ENCODE measurements at places on chromosomes 2 and 18.

GRCh38 chr2:159753797-159754196, 41.5 kb downstream of the MARCHF7 start:
- H3K4me3 ChIP-seq: no peak overlapping the region
- peaks cover 38% of the 10 kb centered on the region for H3K4me1 ChIP-seq
- peaks cover 60% of the 10 kb centered on the region for H3K36me3 ChIP-seq
- no peak for DNase-seq

DNA sequence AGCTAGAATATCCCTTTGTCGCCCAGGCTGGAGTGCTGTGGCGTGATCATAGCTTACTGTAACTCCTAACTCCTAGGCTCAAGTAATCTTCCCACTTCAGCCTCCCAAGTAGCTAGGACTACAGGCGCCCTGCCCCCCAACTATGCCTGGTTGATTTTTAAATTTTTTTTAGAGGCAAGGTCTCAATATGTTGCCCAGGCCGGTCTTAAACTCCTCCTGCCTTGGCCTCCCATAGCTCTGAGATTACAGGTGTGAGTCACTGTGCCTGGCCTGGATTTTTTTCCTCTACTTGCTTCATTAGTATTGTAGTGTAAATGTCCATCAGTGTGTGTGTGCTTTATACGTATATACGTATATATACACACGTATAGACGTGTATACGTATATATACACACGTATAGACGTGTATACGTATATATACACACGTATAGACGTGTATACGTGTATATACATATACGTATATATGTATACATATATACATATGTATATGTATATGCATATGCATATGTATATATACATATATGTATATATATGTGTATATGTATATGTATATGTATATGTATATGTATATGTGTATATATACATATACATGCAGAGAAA, 124.4 kb downstream of the DIS3L2 start:
- no peak for DNase-seq
- H3K4me1 ChIP-seq: peaks cover 8% of the 10 kb centered on the region
- no peak overlapping the region for H3K27ac ChIP-seq

DNA sequence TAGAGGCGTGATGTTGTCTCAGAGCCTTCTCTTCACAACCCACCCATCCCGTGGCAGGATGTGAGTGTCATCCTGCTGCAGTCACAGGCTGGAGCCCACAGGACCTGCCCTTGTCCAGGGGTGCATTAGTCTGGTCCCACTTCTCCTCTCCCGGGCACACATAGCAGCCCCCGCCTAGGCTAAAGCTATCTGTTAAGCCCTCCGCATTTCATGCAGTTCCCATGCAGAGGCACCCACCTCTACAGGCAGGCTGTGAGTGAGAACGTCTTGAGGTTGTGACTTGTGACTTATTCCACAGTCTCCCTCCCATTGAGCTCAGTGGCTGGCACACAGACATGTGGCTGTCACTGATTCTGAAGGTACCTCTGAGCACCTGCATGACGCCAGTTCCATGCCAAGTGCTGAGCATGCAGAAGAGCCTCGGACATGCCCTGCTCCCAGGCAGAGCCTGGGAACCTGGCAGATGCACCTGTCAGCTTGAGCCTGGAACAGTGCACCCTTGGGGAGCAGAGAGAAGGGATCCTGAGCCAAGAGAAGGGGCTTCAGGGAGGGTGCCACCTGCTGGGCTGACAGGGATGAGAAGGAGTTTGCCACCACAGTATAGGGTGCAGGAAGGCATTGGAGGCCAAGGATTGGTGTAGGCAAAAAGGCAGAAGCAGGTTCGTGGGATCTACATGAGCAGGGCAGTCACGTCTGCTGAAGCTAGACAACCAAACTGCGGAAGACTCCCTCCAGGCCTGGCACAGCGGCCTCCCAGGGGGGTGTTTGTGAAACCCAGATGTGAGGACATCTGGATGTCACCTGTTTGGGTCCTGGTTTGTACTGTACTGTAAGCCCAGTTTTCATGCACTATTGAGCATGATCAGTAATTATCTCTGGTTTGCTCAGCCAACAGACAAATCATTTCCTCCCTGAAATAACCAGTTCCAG, 213.6 kb downstream of the GLI2 start:
- H3K4me3 ChIP-seq: no peak overlapping the region
- H3K27ac ChIP-seq: no peak overlapping the region
- no peaks in the 10 kb centered on the region for H3K36me3 ChIP-seq
- DNase-seq: no peak
- no peaks in the 10 kb centered on the region for H3K27me3 ChIP-seq
- no peaks in the 10 kb centered on the region for H3K4me1 ChIP-seq

DNA sequence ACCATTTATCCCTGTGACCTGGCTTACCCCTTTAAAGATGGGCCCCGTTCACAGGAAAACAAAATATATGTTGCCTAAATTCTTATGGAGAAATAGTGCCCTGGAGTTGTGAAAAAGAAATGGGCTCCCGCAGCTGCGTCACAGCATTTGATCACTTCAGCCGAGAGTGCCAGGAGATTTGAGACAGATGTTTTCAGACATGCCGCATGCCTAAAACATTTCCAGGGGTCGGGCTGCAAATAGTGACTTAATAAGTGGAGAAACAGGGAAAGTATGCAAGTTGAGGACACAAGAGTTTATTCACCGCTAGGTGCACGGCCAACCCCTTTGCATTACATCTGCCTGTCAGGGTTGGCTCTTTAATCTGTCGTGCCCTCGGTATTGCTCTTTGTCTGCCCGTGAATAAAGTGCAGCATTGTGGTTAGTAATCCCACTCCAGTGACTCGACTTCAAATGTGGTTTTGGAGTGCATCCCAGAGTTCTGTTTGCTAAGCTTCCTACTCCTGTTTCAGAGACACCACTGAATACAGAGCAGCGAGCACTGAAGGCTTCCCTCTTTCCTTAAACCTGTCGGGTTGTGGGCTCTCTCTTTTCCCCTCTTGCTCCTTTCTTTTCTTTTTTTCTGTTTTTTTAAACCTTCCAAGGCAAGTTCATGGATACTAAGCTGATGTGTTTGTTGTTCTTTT, 187.5 kb downstream of the LTBP1 start:
- H3K27me3 ChIP-seq: no peaks in the 10 kb centered on the region
- peak overlapping the region; percentile 7 for H3K4me3 ChIP-seq
- H3K36me3 ChIP-seq: no peaks in the 10 kb centered on the region
- peak; percentile 48 for DNase-seq

DNA sequence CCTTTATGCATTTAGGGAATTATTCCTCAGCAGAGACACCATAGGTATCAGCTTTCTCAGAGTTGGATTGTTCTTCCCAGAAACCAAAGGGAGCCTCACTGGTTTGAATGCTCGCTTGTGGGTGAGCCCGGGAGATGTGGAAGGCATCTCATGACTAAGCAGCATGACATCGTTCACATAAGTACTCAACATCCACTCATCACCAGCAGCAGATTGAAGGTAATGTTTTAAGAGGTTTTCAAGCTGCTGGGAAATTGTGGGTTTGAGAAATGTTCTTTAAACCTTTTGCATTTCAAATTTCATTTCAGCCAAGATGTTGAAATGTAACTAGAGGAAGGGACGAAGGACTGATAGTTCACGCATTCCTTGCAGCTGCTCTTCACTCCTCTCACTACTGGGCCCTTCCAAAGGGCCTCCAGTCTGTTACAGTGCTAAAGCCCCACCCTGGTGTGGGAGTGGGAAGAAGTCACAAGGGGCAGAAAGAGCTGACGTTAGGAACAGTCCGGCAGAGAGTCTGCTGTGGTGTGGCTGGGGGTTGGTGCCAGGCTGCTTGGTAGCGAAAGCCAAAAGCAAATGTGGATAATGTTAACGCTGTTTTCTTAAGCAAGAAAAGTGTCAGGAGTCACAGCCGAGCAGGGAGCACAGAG, 324.5 kb upstream of the EPHA4 start:
- no peaks in the 10 kb centered on the region for H3K27me3 ChIP-seq
- H3K4me1 ChIP-seq: no peaks in the 10 kb centered on the region
- H3K27ac ChIP-seq: peak overlapping the region; percentile 13
- DNase-seq: peak; percentile 28

DNA sequence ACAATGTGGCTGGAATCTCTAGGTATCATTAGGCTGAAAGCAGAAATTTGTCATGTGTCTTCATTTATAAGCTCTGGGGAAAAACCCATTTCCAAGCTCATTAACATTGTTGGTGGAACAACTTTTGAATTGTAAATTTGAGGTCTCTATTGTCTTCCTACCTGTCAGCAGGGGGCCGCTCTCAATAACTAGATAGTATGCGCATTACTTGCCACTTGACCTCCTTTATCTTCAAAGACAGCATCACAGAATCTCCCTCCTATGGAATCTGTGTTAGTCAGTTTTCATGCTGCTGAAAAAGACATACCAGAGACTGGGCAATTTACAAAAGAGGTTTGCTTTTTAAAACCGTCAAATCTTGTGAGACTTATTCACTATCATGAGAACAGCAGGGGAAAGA, 223.1 kb downstream of the CALCRL start:
- H3K27ac ChIP-seq: no peak overlapping the region
- no peak for DNase-seq
- no peaks in the 10 kb centered on the region for H3K36me3 ChIP-seq
- no peaks in the 10 kb centered on the region for H3K27me3 ChIP-seq

- DNase-seq: no peak
- peaks cover 7% of the 10 kb centered on the region for H3K4me1 ChIP-seq
- no peak overlapping the region for H3K27ac ChIP-seq
- H3K27me3 ChIP-seq: no peaks in the 10 kb centered on the region
- no peaks in the 10 kb centered on the region for H3K36me3 ChIP-seq
Measured at GRCh38 chr2:69674316-69674670, 30.8 kb upstream of the AAK1 start.

DNA sequence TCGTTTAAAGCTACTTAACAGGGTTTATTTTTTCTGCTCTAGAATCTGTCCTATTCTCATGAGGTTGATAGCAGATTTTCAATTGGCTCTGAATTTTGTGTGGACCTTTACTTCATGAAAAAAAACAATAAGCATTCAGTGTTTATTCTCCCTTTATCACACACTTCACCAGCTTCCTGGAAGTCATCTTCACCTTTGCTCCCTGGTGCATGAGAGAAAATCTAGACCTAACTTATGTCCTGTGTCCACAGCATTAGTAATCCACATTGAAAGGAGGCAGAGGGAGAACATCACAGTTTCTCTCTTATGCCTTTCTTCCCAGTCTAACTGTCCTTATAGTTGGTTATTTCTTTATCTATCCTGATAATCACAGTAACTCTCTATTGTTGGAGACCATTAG, 316.1 kb downstream of the PTH2R start:
- no peaks in the 10 kb centered on the region for H3K4me1 ChIP-seq
- no peaks in the 10 kb centered on the region for H3K36me3 ChIP-seq
- H3K27me3 ChIP-seq: no peaks in the 10 kb centered on the region
- DNase-seq: no peak
- H3K4me3 ChIP-seq: no peak overlapping the region
